Brain pericyte (primary cell): ENCODE measurements at places on chromosomes 6 and 20.

- DNase-seq: no peak
Observed at GRCh38 chr20:19770375-19770774, 12.3 kb downstream of the RIN2 start.

GRCh38 chr6:82257088-82257774 lies 9.7 kb upstream of the IBTK start:
- no peak for DNase-seq

GRCh38 chr6:100574836-100575235 lies 110.1 kb upstream of the SIM1 start:
- DNase-seq: no peak

- DNase-seq: no peak
Observed at GRCh38 chr20:1863296-1863695, 31.9 kb upstream of the SIRPA start.

DNA sequence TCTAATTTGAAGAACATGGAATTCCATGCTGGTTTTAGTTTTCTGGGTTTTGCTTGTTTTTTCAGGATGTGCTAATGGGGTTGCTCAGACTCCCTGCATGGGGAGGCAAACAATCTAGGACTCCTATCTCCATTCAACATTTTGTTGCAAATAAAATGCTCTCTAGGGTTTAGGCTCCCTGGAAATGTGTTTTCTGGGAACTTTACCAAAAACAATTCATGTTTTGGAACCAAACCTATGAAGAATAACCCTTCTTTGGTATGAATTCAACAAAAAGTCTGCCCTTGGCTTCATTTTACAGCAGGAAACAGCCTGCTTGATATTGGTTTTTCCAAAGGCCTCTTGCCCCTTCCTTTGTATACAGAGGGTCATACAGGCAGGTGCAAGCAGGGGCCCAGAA lies 217.7 kb downstream of the FOXA2 start:
- no peak for DNase-seq

- no peak for DNase-seq
Observed at GRCh38 chr20:51756653-51757052, 11.5 kb downstream of the ATP9A start.

GRCh38 chr20:29306390-29307072 lies 1950.9 kb upstream of the DEFB115 start:
- no peak for DNase-seq

DNA sequence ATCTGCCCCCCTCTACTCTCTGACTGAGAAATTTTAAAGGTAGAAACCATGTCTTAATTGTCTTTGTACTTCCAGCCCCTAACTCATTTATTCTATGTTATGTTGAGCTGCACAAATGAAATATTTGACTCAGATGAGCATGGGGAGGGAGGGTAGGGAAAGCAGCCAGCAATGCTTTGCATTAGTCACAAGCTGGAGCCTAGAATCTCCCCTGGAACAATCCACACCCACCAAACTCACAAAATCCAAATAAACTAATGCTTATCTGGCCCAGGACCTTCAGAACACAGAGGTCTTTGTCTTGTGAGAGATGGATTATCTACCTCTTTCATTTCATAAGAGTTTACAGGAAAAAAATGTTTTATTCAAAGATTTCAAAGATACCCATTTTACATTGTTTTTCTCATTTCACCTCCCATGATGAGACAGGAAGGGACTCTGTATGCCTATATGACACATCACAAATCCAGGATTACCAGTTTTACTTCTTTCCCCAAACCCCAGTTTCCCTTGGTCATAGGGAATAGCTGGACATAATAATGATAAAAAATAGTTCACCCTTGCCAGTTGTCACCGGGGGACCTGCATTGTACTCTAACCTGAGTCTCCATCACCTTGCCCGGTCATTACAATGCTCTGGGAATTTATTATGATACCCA lies 466.9 kb downstream of the KIF16B start:
- no peak for DNase-seq

DNA sequence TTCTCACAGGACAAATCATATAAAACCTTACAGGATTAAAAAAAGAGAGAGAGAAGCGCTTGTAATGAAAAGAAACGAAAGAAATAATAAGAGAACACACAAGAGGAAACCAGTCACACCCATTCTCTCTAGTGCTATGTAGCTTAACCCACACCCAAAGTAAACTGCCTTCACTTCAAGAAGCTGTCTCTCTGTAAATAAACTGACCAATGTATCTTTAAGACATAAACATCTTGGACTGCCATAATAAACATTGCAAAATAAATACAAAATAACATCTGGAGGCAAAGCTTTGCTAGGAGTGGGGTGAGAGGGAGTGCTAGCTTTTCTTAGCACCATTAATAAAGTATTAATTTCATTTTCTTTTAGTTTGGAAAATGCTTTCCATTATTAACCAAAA lies 61.6 kb upstream of the RNF146 start:
- no peak for DNase-seq

GRCh38 chr6:170033666-170034065 lies 257.2 kb downstream of the DLL1 start:
- no peak for DNase-seq

DNA sequence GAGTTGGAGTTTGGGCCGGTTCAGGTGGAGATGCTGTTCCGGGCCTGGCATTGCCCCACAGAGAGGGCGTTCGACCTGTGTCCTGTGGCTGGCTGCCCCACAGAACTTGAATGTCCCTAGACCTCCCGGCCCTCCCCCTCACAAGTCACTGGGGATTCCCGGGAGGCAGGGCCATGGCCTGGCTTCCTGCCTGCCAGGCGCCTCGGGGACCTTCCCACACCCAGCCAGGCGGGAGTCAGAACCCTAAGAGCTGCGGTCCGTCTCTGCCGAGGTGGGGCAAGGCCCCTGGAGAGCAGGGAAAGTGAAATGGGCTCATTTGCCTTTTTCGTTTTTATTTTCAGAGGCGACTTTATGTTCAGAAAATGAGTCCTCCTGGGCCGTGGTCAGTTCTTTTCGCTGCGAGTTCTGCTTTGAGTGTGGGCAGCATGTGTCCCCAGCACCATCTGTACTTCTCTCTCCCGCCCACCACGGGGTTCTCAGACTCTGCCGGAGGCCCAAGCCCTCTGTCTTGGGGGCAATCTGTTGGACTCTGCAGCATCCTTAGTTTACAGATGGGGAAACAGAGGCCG lies 8.5 kb downstream of the RBM38 start:
- DNase-seq: no peak

DNA sequence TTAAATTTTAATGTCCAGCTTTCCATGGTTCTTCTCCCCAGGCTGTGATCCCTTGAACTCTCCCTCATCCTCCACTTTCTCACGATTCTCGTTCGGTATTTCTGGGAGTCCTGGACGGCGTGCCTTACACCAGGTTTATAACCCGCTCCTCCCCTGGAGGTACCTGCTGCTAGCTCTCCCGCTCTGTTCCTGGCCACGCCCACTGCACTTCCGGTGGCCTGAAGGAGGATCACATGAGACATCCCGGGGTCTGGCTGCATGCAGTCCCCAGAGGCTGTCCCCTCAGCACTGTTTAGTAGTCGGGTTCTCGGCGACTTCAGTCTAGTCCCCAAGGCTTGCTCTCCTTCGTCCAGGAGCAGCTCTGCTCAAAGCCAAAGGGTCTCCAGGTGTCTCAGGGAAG lies 28.4 kb upstream of the GCLC start:
- DNase-seq: no peak

GRCh38 chr6:127971945-127972391 lies 71.1 kb upstream of the THEMIS start:
- DNase-seq: no peak

GRCh38 chr6:87482366-87482765 lies 9.6 kb downstream of the SLC35A1 start:
- no peak for DNase-seq

- no peak for DNase-seq
Observed at GRCh38 chr6:36953931-36954261, 642 bp upstream of the PI16 start.

DNA sequence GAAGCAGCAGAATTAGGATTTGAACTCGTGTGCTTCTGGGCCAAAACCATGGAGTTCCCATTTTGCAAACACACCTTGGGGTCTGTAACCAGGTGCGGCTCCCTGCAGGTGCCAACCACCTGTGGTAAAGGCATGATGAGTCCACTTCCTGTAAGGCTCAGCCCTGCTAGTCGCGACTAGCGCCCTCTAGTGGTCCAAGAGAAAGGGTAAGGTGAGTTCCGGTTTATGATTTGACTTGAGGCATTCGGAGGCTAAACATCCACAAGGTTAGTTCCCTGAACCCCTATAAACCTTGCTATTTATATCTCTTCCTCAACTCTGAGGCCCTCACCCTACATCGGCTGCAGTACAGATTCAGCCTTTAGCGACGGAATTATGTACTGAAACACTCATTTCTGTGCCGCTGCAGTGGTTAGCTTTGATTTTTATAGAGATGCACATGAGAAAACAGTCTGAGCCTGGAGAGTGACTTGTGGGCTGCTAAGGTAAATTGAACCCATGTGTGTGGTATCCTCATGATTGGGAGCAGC lies 173.4 kb downstream of the PLCB1 start:
- no peak for DNase-seq

DNA sequence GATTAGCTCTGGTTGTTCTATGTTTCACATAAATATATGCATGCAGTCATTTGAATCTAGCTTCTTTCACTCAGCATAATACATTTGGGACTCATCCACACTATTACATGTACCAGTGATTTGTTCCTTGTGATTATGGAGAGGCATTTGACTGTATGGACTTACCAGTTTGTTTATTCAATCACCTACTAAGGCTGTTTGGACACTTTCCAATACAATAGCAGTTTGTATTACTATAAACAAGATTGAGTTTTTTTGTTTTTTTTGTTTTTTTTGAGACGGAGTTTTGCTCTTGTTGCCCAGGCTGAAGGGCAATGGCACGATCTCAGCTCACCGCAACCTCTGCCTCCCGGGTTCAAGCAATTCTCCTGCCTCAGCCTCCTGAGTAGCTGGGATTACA lies 109.8 kb upstream of the DST start:
- DNase-seq: no peak

DNA sequence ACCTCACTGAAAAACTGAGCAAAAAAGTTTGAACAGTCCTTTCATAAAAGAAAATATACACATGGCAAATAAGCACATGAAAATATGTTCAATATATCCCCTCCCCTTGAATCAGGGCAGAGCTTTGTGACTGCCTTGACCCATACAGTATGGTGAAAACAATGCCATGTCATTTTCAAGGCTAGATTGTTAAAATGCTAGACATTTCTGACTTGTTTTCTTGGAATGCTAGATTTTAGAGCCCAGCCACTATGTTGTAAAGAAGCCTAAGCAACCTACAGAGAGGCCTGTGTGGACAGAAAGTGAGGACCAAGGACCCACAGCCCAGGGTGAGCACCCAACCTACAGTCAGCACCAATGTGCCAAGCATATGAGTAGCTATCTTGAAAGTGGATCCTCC lies 17.1 kb upstream of the ASF1A start:
- no peak for DNase-seq

DNA sequence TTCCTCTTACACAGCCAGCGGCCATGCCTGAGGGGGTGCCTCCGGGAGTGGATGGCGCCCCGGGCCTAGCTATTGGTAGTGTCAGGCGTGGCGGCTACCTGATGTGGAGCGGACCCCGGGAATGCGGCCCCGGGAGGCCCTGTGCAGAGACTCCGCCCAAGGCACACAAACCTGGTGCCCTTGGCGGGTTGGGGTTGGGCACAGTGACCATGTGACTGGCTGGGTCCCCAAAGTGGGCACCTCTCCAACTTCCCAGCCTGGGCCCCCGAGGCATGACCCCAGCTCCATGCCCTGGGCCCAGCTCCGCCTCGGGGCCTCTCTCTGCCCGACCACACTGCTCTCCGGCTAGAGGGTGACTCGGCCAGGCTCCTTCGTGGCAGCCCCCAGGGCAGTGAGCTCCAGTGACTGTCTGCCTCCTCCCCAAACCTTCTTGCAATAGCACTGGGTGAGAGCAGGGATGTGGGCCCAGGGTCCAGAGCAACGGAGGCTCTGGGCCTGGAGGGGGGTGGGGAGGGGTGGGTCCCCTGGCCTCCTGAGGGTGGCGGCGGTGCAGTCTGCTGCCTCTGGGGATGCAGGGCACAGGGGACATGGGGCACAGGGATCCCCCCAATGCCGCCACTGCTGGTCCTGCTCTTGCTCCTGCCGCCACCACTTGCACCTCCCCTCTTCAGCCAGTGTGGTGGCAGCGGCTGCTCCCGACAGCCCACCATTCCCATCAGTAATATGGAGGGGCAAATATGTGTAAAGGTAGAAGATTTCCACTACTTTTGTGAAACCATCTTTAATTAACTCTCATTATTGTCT lies 942.9 kb upstream of the EPHA7 start:
- DNase-seq: no peak

DNA sequence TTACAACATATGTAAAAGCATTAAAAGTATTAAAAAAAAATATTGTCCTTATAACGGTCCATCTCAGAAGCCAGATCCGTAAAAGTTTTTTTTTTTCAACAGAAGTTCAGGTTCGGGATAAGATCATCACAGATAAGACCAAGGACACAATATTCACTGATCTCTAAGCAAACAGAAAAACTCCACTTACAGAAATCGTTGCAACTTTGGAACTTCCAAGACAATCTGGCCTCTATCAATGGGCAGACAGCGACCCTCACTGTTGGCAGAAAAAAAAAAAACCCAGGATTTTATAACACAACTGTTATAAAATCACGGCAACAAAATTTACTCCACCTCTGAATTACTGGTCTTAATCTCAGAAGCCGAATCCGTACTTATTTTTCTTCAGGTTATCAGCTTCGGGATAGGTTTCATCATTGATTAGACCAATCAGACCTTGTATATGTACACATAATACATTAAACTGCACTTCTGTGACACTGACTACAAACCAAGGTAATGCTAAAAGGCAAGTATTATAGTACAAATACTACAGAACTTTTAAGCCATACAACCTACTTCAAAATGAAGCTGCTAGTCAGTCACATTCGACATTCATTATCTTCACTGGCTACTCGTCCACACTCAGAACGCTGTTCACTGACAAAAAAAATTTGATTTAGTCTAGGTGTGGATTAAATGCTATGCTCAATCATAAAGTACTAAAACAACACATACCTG lies 34.7 kb upstream of the SYNCRIP start:
- DNase-seq: no peak

- DNase-seq: no peak
Observed at GRCh38 chr6:145508107-145508506, 227.2 kb downstream of the EPM2A start.

DNA sequence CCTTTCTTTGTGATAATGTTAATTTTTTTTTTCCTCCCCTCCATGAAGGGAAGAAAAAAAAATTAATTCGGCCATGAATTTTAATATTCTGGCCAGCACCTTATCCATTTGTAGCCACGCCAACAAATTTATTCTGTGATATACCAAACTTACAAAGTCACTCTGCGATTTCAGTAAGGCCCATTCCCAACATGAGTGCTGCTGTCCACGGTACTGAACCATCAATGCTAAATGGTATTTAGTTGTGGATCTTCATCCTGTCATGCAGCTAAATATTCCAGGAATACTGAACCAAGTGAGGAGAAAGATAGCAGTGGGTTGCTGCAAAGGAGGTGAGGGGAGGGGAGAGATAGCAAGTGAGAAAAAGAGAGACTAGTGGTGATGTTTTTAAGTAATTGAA lies 19.5 kb upstream of the RSPH4A start:
- DNase-seq: no peak
